Muscle of leg (tissue), 16 donors: ENCODE measurements at places on chromosomes 1 and 21. TPM values are rescaled to one million over a fixed set of nuclear protein-coding genes. Genes with fewer than 3 reads are reported as not detected.
A peak's percentile ranks its signal among the peaks of the same experiment; 100 is the strongest.

The TAF1A gene
- total RNA-seq = 10.3 TPM

The LCE6A gene
- total RNA-seq = not detected

The YBX1 gene
- total RNA-seq = 671 TPM

The FCRL1 gene
- total RNA-seq = 0.09 TPM

The RIIAD1 gene
- 2.7 TPM for total RNA-seq

The TSPEAR gene
- total RNA-seq = 0.04 TPM

The OR2T2 gene
- not detected for total RNA-seq

The UBL4B gene
- not detected for total RNA-seq

DNA sequence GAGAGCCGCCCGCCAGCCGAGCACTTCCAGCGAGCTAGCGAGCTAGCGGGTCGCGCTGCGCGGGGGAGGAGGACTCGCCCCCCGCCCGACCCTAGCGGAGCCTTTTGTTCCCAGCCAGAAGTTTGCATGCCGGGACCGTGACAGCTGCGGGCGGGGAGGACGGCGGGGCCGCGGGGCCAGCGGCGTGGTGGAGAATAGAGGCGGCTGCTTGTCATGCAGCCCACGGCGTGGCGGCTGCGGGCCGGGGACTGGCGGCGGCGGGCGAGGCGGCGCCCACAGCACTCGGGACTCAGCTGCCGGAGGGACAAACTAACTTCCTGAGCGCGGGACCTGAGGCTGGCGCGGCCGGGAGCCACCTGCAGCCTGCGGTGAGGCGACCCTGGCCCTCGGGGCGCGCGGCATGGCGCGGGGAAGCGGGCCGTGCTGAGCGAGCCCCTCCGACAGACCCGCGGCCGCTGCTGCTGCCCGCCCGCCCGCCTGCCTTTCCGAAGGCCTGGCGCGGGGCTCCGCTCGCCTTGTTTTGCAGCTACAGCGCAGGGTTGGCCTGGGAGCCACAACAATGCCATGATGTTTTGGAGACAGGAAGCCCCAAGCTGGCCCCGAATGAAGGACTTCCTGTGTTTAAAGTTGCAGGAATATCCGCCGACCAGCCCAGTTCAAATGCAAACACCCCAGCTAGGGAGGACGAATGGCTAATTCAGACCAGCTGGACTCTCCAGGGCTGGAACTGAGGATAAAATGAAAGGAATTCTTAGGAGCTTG, 82.2 kb upstream of the BMP8A start:
- peak overlapping the region; percentile 79 for H3K27ac ChIP-seq
- H3K36me3 ChIP-seq = peaks cover 22% of the 10 kb centered on the region
- H3K4me1 ChIP-seq = peaks cover 65% of the 10 kb centered on the region

DNA sequence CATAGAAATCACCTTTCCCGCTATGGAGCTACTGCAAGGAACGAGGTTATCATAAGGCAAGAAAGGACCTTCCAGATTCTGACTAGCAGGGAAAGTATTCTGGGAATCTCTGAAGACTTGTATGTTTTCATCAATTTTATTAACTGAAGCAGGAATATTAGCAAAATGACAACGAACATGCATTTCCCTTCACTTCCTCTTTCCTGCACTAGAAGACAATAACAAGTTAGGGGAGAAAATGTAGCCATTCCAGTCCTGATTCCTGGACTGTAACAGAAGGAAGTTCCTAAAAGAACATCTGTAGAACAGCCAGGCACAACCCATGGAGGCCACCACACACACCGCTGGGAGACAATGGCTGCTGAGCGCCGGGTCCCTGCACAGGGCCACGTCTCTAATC, 106.8 kb downstream of the RAVER2 start:
- no peaks in the 10 kb centered on the region for H3K27me3 ChIP-seq
- no peak overlapping the region for H3K27ac ChIP-seq
- peaks cover 87% of the 10 kb centered on the region for H3K36me3 ChIP-seq
- H3K4me3 ChIP-seq = no peak overlapping the region

DNA sequence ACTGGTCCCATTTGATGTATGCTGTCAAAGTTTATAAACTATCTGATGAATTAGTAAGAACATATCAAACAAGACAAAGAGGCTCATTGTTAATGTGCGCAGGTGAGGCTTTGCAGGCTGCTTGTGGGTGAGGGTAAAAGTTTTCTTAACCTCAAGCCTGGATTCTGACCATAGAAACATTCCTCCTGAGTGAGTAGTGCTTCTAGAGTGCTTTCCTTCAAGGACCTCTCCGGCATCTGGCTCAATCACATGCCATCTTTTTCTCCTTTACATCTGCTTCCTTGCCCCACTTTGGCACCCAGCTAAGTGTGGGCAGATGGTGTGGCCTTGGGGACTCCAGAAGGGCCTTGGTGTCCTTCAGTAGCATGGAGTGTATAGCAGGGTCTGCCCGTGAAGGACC, 104.0 kb downstream of the ROR1 start:
- no peak overlapping the region for H3K27ac ChIP-seq
- peaks cover 4% of the 10 kb centered on the region for H3K4me1 ChIP-seq
- no peaks in the 10 kb centered on the region for H3K36me3 ChIP-seq
- no peak for DNase-seq
- H3K27me3 ChIP-seq = no peaks in the 10 kb centered on the region

GRCh38 chr1:84121360-84121759, 22.7 kb upstream of the PRKACB start:
- no peaks in the 10 kb centered on the region for H3K4me1 ChIP-seq
- H3K4me3 ChIP-seq = no peak overlapping the region
- H3K27ac ChIP-seq = no peak overlapping the region
- no peaks in the 10 kb centered on the region for H3K27me3 ChIP-seq
- no peak for DNase-seq
- H3K36me3 ChIP-seq = no peaks in the 10 kb centered on the region

- no peaks in the 10 kb centered on the region for H3K4me1 ChIP-seq
- no peaks in the 10 kb centered on the region for H3K36me3 ChIP-seq
- no peak for DNase-seq
- H3K4me3 ChIP-seq = no peak overlapping the region
- no peak overlapping the region for H3K27ac ChIP-seq
- peaks cover 8% of the 10 kb centered on the region for H3K27me3 ChIP-seq
Observed at GRCh38 chr1:4126731-4127591, 226.9 kb upstream of the C1orf174 start.

GRCh38 chr1:37845786-37846185, 13.6 kb downstream of the MTF1 start:
- peaks cover 3% of the 10 kb centered on the region for H3K36me3 ChIP-seq
- DNase-seq = no peak
- H3K27me3 ChIP-seq = no peaks in the 10 kb centered on the region
- no peak overlapping the region for H3K4me3 ChIP-seq
- H3K27ac ChIP-seq = no peak overlapping the region

DNA sequence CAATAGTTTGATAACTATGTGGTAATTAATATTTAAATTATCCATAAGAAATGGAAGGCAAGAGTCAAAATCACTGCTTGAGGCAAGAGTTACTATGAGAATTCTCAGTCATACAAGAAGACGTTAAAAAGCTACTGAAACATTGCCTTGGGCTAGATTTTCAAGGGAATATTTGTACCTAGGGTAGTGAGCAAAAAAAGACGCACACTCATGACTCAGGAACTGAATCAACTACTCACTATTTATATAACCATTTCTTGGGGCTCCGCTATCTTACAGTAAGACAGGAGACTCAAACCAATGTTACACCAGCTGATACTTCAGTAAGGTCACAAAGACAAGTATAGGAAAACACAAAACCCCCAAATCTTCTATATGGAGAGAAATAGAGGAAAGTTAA, 151.5 kb upstream of the RNPC3 start:
- H3K27me3 ChIP-seq = no peaks in the 10 kb centered on the region
- no peak for DNase-seq

DNA sequence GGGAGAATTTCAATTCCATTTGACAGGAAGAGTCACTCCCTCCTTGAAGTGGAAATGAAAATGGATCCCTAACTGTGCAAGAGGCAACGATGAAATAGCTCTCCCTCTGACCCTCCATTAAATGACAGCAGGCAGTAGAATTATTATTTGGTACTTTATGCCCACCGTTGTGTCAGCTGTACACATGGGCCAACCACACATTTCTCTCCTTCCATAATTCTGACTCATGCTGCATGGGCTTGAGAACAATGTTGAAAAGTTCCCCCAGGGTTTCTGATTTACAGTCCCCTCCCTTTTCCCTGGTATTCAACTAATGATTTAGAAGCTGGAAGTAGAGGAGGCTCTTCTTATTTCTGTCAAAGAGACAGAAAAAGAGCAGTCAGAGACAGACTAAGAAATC, 103.5 kb downstream of the RGS7 start:
- H3K27ac ChIP-seq = no peak overlapping the region
- H3K4me1 ChIP-seq = no peaks in the 10 kb centered on the region
- DNase-seq = no peak
- H3K27me3 ChIP-seq = no peaks in the 10 kb centered on the region
